Naive thymus-derived CD4-positive, alpha-beta T cell (primary cell): ENCODE measurements at places on chromosomes 5 and 9. TPM values are rescaled to one million over a fixed set of nuclear protein-coding genes. Genes with fewer than 3 reads are reported as not detected.

ISL1 gene
- not detected for polyA plus RNA-seq

LECT2 gene
- not detected for polyA plus RNA-seq

CAPSL gene
- polyA plus RNA-seq = not detected

EQTN gene
- not detected for polyA plus RNA-seq

- DNase-seq = no peak
These were observed 75.8 kb downstream of the POU5F2 start for GRCh38 chr5:93665648-93666047.

GRCh38 chr9:92508018-92508820 lies 25.9 kb upstream of the ASPN start:
- DNase-seq = no peak

- DNase-seq = no peak
These were observed 337.7 kb downstream of the CDK5RAP2 start for GRCh38 chr9:120242116-120242811.

GRCh38 chr9:126470241-126470993 lies 143.3 kb upstream of the LMX1B start:
- DNase-seq = no peak

DNA sequence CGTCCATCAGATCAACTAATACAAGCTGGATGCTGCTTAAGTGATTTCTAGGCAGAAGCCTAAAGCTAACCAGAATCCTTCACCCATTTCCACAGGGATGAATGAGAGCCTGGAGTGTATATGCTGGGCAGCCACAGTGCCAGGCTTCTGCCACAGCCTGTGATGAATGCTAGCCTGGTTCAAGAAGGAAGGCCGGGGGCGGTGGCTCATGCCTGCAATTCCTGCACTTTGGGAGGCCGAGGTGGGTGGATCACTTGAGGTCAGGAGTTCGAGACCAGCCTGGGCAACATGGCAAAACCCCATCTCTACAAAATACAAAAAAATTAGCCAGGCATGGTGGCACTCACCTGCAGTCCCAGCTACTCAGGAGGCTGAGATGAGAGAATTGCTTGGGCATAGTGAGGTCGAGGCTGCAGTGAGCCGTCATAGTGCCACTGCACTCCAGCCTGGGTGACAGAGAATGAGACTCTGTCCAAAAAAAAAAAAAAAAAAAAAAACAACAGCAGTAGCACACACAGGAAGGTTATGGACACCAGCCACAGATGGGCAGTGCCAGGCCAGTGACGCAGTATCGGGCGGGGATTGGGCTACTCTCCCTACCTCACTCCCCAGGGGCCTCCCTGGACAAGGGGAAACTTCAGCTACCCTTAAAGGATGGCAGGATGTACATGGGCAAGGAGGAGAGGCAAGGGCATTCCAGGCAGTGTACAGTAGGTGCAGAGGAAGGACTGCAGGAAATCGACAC lies 23.1 kb upstream of the HMCN2 start:
- DNase-seq = no peak
